GM23338 (cell line): ENCODE measurements at places on chromosomes 1 and 21.

- no peak overlapping the region for H3K4me3 ChIP-seq
- no peaks in the 10 kb centered on the region for H3K27me3 ChIP-seq
- H3K4me1 ChIP-seq, result no peaks in the 10 kb centered on the region
- peak; percentile 69 for DNase-seq
Observed at GRCh38 chr21:40386294-40386911, 460.6 kb downstream of the DSCAM start.

GRCh38 chr1:109535481-109535880 lies 4.2 kb upstream of the GPR61 start:
- no peak overlapping the region for H3K27ac ChIP-seq
- H3K36me3 ChIP-seq, result no peaks in the 10 kb centered on the region
- no peak overlapping the region for H3K4me3 ChIP-seq
- H3K27me3 ChIP-seq, result no peaks in the 10 kb centered on the region
- DNase-seq, result no peak

GRCh38 chr1:246270236-246270635 lies 236.8 kb downstream of the SMYD3 start:
- no peak overlapping the region for H3K4me3 ChIP-seq
- no peak for DNase-seq
- no peaks in the 10 kb centered on the region for H3K27me3 ChIP-seq
- H3K27ac ChIP-seq, result no peak overlapping the region
- no peaks in the 10 kb centered on the region for H3K36me3 ChIP-seq

GRCh38 chr1:15153184-15153841 lies at the start of gene TMEM51:
TSS of gene TMEM51 (plus strand) at chr1:15153747. CDS start at chr1:15215088, 61,341 bp downstream.
- H3K4me3 ChIP-seq, result peak within 1 kb of the TSS; percentile 87
- no peaks in the 10 kb centered on the region for H3K36me3 ChIP-seq
- H3K27ac ChIP-seq, result no peak within 1 kb of the TSS
- H3K27me3 ChIP-seq, result peaks cover 35% of the 10 kb centered on the region

DNA sequence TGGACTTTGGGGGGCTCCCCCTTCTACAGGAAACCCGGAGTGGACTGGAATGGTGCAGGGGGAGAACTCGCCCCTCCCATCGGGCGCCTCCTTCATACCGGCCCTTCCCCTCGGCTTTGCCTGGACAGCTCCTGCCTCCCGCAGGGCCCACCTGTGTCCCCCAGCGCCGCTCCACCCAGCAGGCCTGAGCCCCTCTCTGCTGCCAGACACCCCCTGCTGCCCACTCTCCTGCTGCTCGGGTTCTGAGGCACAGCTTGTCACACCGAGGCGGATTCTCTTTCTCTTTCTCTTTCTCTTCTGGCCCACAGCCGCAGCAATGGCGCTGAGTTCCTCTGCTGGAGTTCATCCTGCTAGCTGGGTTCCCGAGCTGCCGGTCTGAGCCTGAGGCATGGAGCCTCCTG lies at the start of gene TNFRSF14:
Gene TNFRSF14 (plus strand): TSS at position 95 of the 401 bp plus-strand sequence. CDS start 294 bp downstream, at position 389.
- H3K36me3 ChIP-seq, result no peaks in the 10 kb centered on the region
- no peaks in the 10 kb centered on the region for H3K27me3 ChIP-seq
- no peak for DNase-seq
- no peaks in the 10 kb centered on the region for H3K4me1 ChIP-seq

DNA sequence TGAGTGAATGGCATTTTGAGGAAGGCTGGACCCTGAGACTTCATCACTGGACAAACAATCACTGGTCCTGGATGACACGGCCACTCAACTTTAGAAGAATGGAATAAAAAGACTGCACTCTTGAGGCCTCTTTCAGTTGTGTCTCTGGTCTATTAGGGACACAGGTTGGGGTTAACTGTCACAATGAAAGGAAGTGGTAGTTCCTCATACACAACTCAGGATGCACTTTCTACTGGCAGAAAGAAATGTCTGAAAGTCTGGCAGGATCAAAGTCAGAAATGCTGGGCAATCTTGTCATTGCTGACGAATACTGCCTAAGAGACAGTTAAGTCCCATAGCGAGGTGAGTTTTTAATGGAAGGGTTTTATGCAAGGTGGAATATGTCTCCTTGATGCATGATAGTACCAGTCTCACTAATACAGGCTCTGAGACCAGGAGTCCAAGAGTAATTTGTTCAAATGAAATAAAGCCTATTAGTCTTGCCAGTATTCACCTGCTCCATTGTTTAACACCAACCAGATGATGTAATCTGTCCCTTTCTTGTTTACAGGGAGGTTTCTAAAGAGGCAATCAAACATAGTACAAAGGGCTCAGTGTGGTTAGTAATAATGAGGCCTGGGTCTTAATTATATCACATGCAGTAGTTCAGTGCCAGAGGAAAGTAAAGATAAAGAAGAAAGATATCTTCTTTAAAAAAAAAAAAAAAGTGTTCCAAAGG lies 11.2 kb upstream of the RRP15 start:
- DNase-seq, result no peak
- no peaks in the 10 kb centered on the region for H3K27me3 ChIP-seq
- no peaks in the 10 kb centered on the region for H3K4me1 ChIP-seq

DNA sequence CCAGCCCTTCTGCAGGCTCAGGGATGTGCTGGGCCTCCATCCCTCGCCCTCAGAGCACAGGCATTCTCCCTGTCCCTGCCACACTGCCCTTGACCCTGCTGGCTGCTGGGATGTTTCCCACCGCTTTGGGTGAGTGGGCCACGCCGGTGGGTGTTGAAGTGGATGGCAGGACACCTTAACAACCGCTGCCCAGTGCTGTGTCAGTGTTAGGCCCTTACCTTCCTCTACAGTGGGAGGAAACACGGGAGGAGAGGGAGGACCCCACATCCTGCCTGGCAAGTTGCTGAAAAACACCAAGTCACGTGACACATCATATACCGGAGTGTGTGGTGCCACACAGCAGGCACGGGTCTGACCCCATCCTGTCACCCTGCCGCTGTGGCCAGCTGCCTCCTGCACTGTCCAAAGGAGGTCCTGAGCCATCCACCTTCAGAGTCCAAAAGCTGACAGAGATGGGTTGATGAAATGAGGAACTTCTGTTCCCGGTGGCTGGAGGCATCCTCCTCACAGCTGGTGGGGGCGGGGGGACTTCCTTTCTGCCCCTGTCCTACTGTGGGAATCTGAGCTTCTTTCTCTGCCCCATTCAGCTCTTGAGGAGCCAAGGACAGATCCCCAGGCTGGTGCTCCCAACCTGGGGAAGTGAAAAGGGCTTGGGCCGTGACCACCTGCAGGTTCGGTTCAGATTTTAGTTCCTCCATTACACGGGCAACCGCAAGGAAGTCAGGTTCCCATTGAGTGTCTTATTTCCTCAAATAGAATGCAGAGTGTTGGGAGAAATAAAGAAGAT lies 3.2 kb upstream of the THEMIS2 start:
- H3K27me3 ChIP-seq, result no peaks in the 10 kb centered on the region
- no peak overlapping the region for H3K4me3 ChIP-seq
- no peak for DNase-seq
- H3K27ac ChIP-seq, result no peak overlapping the region

- H3K27me3 ChIP-seq, result no peaks in the 10 kb centered on the region
- H3K4me3 ChIP-seq, result no peak overlapping the region
- H3K36me3 ChIP-seq, result no peaks in the 10 kb centered on the region
- peak; percentile 90 for DNase-seq
Observed at GRCh38 chr1:212630158-212630900, 21.8 kb downstream of the ATF3 start.

- no peaks in the 10 kb centered on the region for H3K36me3 ChIP-seq
- DNase-seq, result no peak
- H3K27ac ChIP-seq, result no peak overlapping the region
- no peak overlapping the region for H3K4me3 ChIP-seq
Observed at GRCh38 chr1:45393718-45394302, 53.6 kb upstream of the MUTYH start.

GRCh38 chr1:147852706-147853225 lies 49.8 kb upstream of the GJA8 start:
- no peak overlapping the region for H3K4me3 ChIP-seq
- no peaks in the 10 kb centered on the region for H3K36me3 ChIP-seq
- no peak overlapping the region for H3K27ac ChIP-seq
- no peak for DNase-seq
- peaks cover 22% of the 10 kb centered on the region for H3K4me1 ChIP-seq
- no peaks in the 10 kb centered on the region for H3K27me3 ChIP-seq

DNA sequence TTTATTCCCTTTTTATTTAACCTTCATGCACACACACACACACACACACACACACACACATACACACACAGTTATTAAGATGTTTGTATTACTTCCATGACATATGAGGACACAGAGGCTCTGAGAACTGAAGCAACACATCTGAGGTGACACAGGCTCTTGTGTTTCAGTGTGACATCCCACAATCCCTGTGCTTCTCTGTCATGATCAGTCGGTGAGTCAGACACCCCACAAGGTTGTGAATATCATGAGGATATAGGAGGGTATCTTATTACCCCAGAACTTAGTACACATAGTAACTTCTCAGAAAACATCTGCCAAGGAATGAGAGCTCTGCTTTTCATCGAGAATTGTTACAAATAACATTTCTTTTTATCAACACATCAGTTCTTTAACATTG lies 459.3 kb downstream of the PLPP3 start:
- H3K4me1 ChIP-seq, result no peaks in the 10 kb centered on the region
- no peak for DNase-seq
- H3K27ac ChIP-seq, result no peak overlapping the region

- H3K4me3 ChIP-seq, result no peak overlapping the region
- no peaks in the 10 kb centered on the region for H3K4me1 ChIP-seq
- DNase-seq, result no peak
- H3K36me3 ChIP-seq, result no peaks in the 10 kb centered on the region
- H3K27me3 ChIP-seq, result no peaks in the 10 kb centered on the region
- no peak overlapping the region for H3K27ac ChIP-seq
Observed at GRCh38 chr1:65964123-65964522, 171.4 kb downstream of the PDE4B start.

GRCh38 chr1:204493145-204493983 lies 1.2 kb downstream of the PIK3C2B start:
- H3K27ac ChIP-seq, result no peak overlapping the region
- peaks cover 22% of the 10 kb centered on the region for H3K4me1 ChIP-seq
- peak; percentile 52 for DNase-seq
- peak overlapping the region; percentile 99 for H3K4me3 ChIP-seq
- H3K27me3 ChIP-seq, result peaks cover 6% of the 10 kb centered on the region; the same call in 1 of the 2 replicates

DNA sequence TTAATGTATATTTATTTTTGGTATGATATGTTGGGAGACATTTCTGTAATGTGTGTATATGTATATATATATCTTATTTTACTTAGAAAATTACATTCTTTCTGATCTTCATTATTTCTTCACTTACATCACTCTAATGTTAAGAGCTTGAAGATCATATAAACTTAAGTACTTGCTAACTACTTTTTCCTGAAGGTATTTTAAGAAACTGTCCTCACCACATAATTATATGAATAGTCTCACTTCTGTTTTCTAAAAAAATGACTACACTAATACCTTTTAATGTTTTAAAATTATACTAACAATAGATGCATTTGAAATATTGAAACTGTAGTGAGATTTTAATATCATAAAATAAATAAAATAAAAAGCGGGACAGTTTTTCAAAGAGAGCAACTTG lies 377.1 kb downstream of the LRRIQ3 start:
- H3K27ac ChIP-seq, result no peak overlapping the region
- H3K4me3 ChIP-seq, result no peak overlapping the region
- no peaks in the 10 kb centered on the region for H3K27me3 ChIP-seq

DNA sequence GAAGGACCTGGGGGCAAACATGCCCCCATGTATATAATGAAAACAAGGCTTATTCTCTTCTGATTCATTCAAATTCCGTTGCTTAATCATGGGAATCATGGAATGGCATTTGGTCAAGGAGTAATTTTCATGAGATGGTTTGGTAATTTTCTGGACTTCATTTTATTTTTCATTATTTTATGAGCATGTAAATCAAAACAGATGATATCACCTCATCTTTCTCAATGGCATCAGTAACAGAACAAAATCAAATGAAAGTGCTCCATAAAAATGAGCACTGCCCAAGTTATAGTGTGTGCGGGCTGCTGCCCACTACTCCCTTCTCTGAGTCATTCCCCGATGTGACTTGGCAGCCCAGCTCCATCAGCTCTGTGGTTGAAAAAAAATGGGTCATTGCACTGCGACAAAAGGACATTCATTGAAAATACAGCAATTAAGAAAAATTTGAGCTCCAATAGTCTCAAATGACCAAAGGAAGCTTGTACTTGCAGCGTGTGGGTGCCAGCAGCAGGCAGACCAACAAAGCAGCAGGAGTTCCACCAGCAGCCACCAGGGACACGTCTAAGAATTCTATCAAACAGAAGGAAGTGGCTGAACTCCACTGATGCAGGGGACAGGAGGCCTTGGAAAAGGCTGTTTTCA lies 84.3 kb upstream of the VAV3 start:
- H3K27me3 ChIP-seq, result no peaks in the 10 kb centered on the region
- H3K27ac ChIP-seq, result no peak overlapping the region
- peaks cover 41% of the 10 kb centered on the region for H3K4me1 ChIP-seq
- no peak overlapping the region for H3K4me3 ChIP-seq
- no peaks in the 10 kb centered on the region for H3K36me3 ChIP-seq

GRCh38 chr1:209674957-209675564 lies at the start of gene G0S2:
TSS of gene G0S2 (plus strand) at chr1:209675412. CDS start at chr1:209675685, 273 bp downstream.
- no peaks in the 10 kb centered on the region for H3K36me3 ChIP-seq
- H3K4me3 ChIP-seq, result peak within 1 kb of the TSS; percentile 83
- peaks cover 19% of the 10 kb centered on the region for H3K4me1 ChIP-seq

DNA sequence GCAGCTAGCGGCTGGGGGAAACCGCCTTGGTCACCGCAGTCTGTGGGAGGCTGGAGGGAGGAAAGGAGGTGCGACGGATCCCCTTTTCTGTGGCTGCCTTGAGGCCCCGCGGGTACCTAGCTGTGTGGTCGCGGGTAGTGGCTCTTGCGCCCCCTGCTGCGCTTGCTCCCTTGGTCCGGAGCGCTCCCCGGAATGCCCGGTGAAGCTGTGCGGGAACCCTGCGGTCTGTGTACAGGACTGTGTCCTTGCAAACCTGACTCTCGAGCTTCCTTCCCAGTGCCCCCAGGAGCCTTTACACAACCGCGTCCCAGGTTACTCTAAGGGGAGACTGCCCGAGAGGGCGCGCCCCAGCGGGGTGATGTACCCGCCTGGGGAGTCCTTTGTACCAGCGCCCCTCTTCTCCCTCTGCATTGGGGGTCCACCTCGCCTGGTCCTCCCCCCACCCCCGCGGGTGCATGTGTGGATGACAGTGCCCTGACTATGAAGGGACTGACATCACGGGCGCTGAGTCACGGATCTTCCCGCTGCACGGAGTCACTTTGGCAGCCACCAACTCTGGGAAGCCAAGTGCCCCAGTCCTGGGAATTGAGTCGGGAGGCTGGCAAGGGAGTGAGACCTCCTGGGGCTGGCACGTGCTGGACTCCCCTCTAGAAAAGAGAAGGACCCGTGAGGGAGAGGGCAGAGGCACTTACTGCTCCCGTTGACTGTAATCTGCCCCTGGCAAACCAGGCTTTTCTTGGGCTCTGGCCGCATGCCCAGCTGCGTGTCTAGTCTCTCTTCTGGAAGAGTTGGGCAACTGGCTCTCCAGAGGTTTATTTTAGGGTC lies 816 bp downstream of the IL6R start:
- peaks cover 42% of the 10 kb centered on the region for H3K27me3 ChIP-seq
- no peak overlapping the region for H3K27ac ChIP-seq
- H3K4me1 ChIP-seq, result peaks cover 17% of the 10 kb centered on the region
- DNase-seq, result peak; percentile 56

DNA sequence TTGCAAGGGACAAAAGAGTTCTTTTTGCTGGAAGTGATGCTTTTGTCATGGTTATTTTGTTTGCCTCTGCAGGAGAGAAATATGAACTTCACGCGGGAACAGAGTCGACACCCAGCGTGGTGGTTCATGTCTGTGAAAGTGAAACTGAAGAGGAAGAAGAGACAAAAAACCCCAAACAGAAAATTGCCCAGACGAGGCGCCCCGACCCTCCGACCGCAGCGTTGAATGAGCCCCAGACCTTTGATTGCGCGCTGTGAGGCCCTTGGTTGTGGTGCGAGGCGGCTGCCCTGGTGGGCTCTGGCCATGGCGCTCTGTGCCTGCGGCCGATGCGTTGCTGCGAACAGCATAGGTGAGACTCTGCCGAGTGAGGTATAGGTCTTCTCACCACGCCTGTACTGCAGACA lies 20.9 kb upstream of the NCMAP start:
- peak; percentile 75 for DNase-seq
- peaks cover 18% of the 10 kb centered on the region for H3K4me1 ChIP-seq
- H3K27ac ChIP-seq, result peak overlapping the region; percentile 35; the same call in 1 of the 2 replicates
- no peaks in the 10 kb centered on the region for H3K27me3 ChIP-seq
- H3K36me3 ChIP-seq, result no peaks in the 10 kb centered on the region; the same call in 1 of the 2 replicates
- peak overlapping the region; percentile 33; the same call in 1 of the 2 replicates for H3K4me3 ChIP-seq
